ENCODE measurements at places on chromosomes 12 and 14.

- no peak for DNase-seq
These were observed 3.0 kb downstream of the PIP4P1 start for GRCh38 chr14:20458031-20458789.

GRCh38 chr12:47188576-47189441 lies 109.0 kb upstream of the AMIGO2 start:
- no peak for DNase-seq

- DNase-seq, result no peak
These were observed 556 bp downstream of the PHETA1 start for GRCh38 chr12:111368291-111368787.

- no peak for DNase-seq
These were observed 333.6 kb downstream of the DPF3 start for GRCh38 chr14:72560331-72560730.

DNA sequence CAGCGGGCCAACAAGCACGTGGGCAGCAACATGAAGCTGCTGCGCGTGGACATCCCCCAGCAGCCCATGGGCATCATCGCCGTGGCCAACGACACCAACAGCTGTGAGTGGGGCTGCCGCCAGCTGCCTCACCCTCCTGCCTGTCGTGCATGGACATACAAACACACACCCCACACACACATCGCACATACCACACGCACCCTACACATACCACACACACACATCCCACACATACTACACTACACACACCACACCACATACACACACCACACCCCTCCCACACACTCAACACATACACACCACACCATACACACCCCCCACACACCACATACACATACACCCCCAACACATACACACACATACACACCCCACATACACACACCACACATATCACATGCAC lies 25.2 kb upstream of the NXPH4 start:
- DNase-seq, result no peak

All from activated naive CD8-positive, alpha-beta T cell treated with anti-CD3 and anti-CD28 coated beads for 36 hours (primary cell).